Ecto neural progenitor cell (in vitro differentiated cells): ENCODE measurements at places on chromosomes 7 and 10.

- peak; percentile 69 for DNase-seq
Observed at GRCh38 chr7:2231992-2232765, 566 bp downstream of the MAD1L1 start.

DNA sequence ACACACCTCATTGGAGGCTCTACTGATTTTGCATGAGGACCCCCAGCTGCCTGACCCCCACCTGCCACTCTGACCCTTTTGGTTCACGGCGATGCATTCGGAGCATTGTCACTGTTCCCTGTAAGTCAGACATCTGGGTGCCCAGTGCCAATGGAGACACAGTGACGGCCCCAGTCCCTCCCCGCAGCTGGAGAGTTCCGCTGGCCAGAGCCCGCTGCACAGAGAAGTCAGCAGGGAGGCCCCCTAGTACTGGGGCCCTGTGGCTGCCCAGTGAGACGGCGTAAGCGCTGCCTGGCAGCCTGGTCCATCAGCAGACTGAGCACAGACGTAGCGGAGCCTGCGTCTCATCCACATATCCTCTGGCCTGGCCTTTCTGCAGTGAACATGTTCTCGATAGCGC, 77.5 kb downstream of the NKX6-2 start:
- DNase-seq: no peak

GRCh38 chr7:95104739-95105138, 197.3 kb downstream of the PPP1R9A start:
- no peak for DNase-seq

- DNase-seq: no peak
Observed at GRCh38 chr10:2414039-2414438, 653.3 kb upstream of the PFKP start.

- DNase-seq: no peak
Observed at GRCh38 chr10:130895161-130895560, 416.4 kb downstream of the TCERG1L start.

GRCh38 chr7:13217768-13218167, 530.3 kb downstream of the ARL4A start:
- no peak for DNase-seq

GRCh38 chr10:109886781-109887140, 36.5 kb downstream of the XPNPEP1 start:
- no peak for DNase-seq

DNA sequence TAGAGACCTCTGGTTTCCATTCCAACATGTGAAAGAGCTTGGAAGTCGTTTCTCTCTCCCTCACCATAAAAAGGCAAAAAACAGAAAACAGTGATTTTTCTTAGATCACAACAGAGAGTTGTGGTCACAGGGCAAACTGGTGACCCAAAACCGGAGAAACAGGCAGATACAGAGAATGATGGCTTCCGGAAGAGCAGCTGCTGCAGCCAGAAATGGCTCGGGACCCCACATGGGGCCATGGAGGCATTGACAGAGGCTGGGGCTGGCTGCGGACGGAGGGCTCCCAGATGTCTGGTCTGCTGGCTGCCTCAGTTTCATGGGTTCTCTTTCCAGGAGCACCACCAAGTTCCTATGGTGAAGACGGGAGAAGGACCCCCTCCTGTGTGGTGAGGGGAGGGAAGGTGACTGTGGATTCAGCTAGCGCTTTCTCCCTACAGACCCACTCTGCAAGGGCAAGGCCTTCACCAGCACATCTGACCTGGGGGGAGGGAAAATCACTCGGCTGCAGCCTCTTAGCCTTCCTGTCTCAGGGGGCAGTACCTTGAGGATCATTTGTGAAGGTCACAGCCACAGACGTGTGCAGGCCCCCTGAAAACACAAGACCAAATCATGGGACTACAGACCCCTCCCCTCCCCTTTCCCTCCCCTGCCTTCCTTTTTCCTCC, 81.4 kb downstream of the WDR37 start:
- DNase-seq: no peak

GRCh38 chr7:125074141-125074540, 144.5 kb upstream of the POT1 start:
- no peak for DNase-seq

DNA sequence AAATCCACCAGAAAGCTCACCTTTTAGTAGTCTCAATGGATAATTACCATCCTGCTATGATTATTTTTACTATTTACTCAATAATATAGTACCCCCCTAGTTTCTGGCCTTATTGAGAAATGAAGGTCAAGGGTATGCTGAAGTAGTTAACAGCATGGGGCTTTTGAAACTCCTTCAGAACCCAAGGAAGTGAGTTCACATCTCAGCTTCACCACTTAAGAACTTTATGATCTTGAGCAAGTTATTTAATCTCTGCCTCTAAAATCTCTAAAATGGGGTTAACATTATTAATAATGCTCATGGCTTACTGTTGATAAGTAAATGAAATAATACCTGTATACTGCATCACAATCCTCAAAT, 5.8 kb downstream of the MTPN start:
- DNase-seq: no peak

- peak; percentile 69 for DNase-seq
Observed at GRCh38 chr7:104231054-104232046, 23.5 kb upstream of the ORC5 start.

DNA sequence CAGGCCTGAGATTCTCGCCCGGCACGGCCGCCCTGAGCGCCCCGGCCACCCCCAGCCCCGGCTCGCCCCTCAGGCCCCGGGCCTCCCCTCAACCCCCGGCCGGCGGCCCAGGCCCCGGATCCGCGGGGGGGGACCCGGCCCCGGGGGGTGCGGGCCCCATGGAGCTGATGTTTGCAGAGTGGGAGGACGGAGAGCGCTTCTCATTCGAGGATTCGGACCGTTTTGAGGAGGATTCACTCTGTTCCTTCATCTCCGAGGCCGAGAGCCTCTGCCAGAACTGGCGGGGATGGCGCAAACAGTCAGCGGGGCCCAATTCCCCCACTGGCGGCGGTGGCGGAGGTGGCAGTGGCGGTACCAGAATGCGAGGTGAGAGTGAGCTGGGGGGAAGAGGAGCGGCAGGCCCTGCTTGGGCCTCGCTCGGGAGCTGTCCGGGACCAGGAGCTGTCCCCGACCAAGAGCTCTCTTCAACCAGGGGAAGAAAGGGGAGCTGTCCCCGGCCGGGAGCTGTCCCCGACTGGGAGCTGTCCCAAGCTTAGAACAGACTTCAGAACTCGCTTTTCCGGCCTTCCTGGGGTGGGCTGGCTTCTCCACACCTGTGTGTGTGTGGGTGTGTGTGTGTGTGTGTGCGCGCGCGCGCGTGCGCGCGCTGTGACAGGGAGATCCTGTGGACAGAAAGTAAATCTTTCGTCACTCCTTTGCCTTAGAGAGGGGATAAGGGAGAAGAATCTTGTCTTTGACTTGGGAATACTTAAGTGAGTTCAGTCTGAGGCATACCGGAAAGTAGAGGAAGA, 510 bp downstream of the ZSWIM8 start:
- DNase-seq: peak; percentile 65

DNA sequence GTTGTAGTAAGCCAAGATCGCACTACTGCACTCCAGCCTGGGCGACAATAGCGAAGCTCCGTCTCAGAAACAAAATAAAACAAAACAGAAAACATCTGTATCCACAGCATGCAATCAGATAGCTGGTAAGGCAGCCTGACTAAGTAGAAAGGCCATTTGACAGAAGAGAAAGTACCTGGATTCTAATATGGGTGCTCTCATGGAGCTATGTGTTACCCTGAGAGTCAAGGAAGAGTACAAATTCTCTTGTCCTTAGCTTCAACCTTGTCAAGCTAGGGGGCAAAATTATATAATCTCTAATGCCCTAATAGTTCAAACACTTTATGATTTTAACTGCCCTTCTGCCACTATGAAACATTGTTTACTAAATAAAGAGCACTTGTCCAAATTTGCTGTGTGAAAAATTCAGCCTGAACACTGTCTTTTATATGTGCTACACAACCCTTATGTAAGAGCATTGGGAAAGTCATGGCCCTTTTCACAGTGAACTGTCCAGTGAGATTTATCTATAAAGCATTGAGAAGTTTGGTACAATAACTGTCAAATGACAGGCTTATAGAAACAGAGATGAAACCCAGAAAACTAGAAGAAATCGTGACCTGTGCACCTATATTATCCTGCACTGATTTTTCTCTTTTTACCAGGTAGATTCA, 51.2 kb upstream of the PRKG1 start:
- no peak for DNase-seq

DNA sequence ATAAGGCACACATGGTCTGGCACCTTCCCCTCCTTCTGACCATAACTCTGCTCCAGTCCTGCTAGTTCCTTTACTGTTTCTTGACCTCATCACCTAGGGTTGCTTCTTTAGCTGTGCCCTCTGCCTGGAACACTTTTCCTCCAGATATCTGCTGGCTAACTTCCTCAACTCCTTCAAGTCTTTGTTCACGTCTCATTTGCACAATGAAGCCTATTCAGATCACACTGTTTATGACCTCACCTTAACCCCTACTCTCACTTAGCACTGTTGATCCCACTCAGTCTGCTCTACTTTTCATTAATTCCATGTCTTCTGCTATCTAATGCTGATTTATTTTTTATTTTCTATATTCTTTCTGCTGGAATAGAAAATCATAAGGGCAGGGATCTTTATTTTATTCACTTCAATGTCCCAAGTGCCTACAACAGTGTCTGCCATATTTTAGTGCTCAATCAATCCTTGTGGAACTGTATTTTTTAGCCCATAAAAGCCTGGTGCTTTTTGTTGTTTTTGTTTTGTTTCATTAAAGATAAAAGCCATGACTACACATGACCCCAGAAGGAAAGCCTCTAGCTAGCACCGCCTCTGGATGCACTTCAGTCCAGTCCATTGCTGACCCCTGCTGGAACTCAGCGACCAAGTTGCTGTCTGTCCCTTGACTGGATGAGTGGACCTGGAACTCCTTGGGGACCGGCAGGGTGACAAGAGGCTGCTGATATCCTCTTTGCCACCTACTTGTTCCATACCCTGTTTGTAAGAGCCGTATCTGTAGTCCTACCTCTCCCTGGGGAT, 12.3 kb downstream of the KLF14 start:
- peak; percentile 76 for DNase-seq

DNA sequence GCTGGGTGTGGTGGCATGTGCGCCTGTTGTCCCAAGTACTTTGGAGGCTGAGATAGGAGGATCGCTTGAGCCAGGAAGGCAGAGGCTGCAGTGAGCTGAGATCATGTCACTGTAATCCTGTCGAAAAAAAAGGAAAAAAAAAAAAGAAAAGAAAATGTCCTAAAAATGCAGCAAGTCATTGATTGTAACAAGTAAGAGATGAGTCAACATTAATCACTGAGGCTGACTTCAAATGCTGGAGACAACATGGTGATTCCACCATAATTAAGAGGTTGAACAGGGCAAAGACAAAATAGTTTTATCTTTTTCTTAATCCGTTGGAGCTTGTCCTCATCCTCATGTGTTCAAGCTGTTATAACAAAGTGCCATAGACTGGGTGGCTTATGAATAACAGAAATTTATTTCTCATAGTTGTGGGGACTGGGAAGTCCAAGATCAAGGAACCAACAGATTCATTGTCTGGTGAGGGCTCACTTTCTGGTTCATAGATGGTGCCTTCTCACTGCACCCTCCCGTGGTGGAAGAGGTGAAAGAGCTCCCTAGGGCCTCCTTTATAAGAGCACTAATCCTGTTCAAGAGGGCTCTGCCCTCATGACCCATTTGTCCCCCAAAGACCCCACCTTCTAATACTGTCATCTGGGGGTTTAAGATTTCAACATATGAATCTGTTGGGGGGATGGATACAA, 60.3 kb downstream of the TBXAS1 start:
- no peak for DNase-seq

DNA sequence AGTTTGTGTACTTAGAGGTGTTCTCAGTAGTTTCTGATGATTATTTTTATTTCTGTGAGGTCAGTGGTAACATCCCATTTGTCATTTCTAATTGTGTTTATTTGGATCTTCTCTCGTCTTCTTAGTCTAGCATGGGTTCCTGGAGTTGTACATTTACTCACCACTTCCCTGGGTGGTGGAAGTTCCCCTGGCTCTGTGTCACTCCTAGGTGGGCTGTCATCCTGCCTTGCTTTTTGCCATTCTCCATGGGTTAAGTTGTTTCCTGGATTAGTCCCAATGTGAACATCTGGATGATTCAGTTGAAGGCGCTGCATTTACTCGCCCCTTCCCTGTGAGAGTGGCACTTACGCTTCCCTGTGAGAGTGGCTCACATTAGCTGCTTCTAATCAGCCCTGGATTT, 48.2 kb downstream of the GSAP start:
- no peak for DNase-seq

DNA sequence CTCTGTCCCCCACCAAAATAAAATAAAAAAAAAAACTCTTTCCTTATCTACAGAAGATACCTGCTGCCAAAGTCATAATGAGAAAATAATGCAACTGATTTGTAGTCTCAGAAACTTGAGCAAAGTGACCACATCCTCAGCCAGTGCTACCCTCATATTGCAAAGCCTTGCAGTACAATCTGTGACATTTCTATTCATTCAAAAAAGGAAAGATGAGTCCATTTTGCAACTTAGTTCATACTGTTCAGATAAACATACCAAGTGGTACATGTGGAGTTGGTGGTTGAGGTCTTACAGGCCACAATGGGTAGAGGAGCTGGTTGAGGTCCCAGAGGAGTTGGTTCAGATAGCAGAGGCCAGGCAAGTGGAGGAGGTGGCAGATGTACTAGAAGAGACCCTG, 6.5 kb upstream of the EIF5AL1 start:
- no peak for DNase-seq

GRCh38 chr10:88088441-88089340, 225.3 kb downstream of the PTEN start:
- no peak for DNase-seq

GRCh38 chr7:20235288-20235687, 18.1 kb upstream of the MACC1 start:
- DNase-seq: no peak

DNA sequence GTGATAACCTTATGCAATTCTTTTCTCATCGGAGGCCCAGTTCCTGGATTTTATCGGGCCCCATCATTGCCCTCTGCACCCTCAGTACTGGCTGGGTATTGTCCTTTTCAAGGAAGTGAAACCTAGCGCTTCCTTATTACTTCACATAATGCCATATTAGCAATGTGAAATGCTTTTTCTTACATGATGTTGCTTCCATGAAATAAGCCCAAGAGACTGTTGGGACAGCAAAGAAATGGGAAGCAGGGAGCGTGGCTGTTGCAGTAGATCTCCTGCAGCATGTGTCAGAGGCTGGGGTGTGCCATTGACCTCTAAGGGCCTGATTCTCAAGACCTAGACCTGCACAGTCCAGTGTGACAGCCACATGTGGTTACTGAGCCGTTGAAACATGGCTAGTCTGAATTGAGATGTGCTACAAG, 8.1 kb downstream of the CHN2 start:
- DNase-seq: no peak
